Muscle of arm (tissue), 14 donors: ENCODE measurements at places on chromosomes 3 and 15. TPM values are rescaled to one million over a fixed set of nuclear protein-coding genes. Genes with fewer than 3 reads are reported as not detected.

DNA sequence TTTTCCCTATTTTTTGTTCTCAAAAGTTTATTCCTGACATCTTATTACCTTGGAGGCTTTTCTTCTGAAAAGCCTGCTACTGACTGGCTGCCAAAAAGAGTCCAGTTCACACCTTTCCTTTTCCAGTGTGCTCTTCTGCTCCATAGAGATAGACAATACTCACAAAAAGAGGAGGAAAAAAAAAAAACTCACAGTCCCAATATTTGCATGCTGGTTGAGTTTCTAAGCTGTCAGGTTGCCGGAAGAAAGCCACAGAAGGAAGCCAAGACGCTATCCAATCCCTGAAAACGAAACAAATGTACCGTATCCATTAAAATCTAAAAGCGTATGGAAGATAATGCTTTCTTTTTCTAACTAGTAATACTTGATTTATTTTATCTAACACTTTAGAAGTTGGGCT is 299.5 kb downstream of the CADM2 start:
- DNase-seq: no peak

SLC24A5 gene
- polyA plus RNA-seq: not detected

DNA sequence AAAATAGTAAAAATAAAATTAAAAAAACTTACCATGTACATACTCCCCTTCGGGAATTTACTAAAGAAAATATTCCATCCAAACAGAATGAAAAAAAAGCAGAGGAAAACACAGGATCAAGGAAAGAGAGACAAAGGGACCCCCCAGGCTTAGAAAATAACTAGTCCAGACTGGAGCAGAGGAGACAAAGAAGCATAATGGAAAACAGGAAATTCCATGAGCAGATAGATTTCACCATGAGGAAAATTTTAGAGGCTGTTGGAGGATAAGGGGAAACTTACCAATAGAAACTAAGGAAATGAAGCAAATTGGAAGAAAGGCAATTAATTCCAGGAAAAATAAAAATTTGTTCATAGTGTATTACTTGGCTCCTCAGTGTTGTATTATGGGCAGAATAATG is 36.7 kb downstream of the SLC27A2 start:
- DNase-seq: no peak

DNA sequence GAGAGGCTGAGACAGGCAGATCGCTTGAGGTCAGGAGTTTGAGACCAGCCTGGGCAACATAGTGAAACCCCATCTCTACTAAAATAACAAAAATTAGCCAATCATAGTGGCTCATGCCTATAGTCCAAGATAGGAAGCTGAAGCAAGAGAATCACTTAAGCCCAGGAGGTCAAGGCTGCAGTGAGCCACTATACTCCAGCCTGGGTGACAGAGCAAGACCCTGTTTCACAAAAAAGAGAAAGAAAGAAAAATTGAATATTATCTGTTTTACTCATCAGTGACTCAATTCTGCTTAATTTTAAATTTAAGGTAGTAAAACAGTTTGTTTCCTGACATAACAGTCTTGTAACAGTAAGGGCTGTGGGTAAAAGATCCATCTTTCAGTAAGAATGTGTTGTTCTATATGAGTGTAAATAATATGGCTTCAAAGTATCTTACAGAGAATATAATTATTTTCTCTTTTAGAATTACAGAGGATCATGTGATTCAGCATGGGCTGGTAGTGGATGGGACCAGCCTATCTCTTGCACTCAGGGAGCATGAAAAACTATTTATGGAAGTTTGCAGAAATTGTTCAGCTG is 85.8 kb downstream of the ATP11B start:
- no peak for DNase-seq

- DNase-seq: peak; percentile 32
These were observed 271.5 kb upstream of the DCBLD2 start for GRCh38 chr3:99172736-99173657.

GPR62 gene
- not detected for polyA plus RNA-seq

DNA sequence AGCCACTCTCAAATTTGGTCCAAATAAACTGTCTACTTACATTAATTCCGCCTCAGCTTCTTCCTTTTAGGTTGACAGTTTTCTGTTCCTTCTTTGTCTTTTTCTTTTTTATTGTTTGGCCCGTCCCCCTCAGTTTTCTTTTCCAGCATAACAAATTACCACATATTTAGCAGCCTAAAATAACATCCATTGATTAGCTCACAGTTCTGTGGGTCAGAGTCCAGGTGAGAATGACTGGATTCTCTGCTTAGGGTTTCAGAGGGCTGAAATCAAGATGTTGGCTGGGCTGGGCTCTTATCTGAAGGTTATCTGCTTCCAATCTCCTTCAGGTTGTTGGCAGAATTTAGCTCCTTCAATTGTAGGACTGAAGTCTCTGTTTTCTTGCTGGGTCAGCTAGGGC is 24.6 kb upstream of the LCTL start:
- no peak for DNase-seq

DNA sequence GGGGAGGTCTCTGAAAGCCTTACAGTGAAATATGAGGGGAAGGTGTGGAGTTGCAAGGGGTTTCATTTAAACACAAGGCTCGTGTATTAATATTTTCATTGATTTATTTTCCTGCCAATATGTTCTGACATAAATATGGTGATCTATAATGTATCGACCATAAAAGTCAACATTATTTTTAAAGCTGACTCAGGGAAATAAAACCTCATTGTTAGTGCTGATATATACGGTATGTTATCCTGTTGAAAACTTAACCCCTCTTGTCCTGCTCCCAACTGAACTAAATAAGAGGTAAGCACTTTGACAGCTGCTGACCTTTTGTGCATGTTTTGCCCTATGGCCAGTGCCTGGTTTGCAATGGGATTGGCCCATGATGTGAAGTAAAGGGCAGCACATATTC is 47.9 kb downstream of the MFSD1 start:
- DNase-seq: no peak

DNA sequence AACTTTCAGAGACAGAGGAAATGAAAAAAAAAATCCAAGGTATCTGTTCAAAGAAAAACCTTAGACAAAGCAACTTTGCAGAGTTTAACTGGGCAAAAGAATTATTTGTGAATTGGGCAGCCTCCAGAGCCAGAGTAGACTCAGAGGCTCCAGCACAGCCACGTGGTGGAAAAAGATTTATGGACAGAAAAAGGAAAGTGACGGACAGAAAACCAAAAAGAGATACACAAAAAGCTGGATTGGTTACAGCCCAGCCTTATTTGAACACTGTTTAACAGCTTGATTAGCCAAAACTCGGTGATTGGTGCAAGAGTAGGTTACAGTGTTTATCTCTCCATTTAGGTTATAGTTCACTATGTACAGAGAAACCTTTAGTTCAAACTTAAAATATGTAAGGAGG is 23.7 kb upstream of the GPD1L start:
- DNase-seq: peak; percentile 29

DNA sequence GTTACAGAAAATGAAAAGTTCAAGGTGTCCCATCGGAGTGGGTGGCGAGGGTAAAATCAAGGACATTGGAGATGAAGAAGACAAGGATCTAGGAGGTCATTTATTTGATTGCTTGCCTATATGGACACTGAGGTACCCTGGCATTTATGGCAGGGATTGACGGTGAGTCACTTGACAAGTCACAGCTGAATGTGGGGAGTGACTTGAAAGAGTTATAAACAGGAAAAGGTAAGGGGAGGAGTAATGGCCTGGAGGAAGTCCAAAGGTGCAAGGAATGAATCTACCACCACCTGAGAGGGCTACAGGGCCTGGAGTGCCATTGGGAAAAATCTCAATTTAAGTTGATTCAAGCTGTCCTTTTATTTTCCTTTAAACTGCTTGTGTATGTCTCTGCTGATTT is 11.8 kb upstream of the SGO1 start:
- DNase-seq: no peak

DNA sequence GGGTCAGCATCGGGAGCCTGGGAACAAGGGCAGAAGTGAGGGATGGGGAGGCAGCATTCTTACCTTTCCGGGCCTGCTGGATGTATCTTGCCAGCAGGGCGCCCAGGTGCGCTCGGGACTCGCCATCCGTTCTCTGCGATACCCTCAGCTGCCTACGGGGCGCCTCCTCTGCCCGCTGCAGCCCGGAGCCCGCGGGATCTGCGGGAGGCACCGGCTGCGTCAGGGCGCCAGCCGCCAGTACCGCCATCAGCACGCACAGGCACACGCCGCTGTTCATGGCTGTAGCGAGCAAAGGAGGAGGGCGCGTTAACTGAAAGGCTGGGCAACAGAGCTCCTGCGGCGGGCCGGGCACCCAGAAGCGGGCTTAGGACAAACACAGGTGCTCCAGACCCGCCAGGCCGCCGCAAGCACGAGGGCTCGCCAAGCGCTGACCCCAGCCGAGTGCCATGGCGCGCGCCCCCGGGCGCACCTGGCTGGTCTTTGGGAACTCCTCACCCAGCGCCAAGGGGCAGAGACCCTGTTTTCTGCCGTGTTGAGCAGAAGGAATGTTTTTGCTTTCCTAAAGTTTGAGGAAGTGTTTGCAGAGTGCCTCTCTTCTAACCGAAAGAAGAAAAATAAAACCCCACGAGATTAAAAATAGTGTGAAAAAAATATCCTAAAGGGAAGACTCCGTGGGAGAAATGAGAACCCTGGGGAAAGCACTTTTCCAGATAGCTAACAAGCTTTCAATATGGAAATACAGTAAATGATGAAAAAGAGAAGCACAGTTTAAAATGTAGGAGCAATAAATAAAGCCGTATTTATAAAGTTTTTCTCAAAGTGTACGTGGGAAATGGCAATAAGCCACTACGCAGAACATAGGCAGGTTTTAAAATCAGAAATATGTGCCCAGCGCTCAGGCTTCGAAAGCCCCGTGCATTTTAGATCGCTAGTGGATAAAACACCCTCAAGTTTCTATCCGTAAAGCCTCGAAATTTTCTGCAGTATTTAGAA is 2.3 kb downstream of the CCK start:
- no peak for DNase-seq

GRCh38 chr3:12392101-12392878 is 92.0 kb upstream of the TSEN2 start:
- peak; percentile 24 for DNase-seq

AHSG gene
- polyA plus RNA-seq: 70.1 TPM

DNA sequence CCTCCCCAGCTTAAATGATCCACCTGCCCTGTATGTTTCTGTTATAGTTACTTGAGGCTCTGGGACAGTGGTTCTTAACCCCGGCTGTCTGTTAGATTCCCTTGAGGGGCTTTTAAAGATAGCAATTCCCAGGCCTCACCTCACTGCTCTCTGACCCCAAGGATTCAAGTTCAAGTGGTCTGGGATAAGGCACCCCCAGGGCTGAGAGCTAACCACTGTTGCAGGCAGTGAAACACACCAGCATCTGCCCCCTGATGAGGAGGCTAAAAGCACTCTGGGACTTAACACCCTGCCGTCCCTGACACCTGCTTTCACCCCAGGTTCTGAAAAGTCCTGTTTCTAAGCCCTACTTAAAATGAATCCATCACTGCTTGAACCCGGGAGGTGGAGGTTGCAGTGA is 103.7 kb downstream of the LRRK1 start:
- DNase-seq: no peak

SYNPR gene
- polyA plus RNA-seq: not detected

- no peak for DNase-seq
These were observed 12.0 kb downstream of the STARD5 start for GRCh38 chr15:81311752-81312464.

- peak; percentile 80 for DNase-seq
These were observed 40.6 kb upstream of the ADCY5 start for GRCh38 chr3:123489400-123490004.

GRCh38 chr3:130992344-130992743 is 34.3 kb downstream of the ASTE1 start:
- DNase-seq: no peak

DHX36 gene
- polyA plus RNA-seq: 51.2 TPM

CKMT1A gene
- not detected for polyA plus RNA-seq

- DNase-seq: no peak
These were observed 827.7 kb downstream of the ROBO1 start for GRCh38 chr3:78940128-78940527.

LINGO1 gene
- polyA plus RNA-seq: 6.1 TPM

DNA sequence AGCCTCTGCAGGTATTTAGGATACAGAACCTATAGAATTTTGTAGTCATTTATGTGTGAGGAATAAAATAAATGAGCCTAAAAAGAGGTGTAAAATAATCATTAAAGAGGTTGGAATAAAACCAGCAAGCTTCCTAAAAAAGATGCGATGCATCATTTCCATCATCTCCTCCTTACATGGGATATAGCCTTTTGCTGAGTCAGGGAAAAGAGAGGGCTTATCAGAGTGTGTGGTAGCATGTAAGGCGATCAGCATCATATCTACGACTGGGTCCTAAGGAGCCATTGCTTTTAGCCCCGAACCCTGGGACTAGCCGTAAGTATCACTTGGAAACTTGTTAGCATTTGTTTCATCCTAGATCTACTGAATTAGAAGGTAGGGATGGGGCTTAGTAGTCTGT is 94.9 kb downstream of the DTWD1 start:
- DNase-seq: no peak

DNA sequence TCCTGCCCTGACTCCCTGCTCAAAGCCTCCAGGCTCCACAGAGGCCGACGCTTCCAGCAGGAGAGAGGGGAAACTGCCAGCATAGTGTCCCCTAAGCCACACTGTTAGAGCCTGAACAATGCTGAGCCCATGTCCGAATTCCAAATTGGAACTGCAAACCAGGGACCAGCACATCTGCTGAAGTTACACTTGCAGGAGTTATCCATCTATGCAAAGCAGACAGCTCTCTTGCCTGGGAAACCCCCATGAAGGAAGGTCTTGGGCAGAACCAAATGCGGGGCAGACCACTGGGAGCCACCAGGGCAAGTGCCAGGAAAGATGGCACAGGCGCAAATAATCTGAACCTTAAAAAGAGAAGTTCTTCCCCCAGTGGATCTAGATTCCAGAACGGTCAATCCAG is 625 bp downstream of the LRRC15 start:
- no peak for DNase-seq

- DNase-seq: no peak
These were observed 213.7 kb downstream of the FOXP1 start for GRCh38 chr3:71369701-71370391.

CISH gene
- 9.2 TPM for polyA plus RNA-seq

DNA sequence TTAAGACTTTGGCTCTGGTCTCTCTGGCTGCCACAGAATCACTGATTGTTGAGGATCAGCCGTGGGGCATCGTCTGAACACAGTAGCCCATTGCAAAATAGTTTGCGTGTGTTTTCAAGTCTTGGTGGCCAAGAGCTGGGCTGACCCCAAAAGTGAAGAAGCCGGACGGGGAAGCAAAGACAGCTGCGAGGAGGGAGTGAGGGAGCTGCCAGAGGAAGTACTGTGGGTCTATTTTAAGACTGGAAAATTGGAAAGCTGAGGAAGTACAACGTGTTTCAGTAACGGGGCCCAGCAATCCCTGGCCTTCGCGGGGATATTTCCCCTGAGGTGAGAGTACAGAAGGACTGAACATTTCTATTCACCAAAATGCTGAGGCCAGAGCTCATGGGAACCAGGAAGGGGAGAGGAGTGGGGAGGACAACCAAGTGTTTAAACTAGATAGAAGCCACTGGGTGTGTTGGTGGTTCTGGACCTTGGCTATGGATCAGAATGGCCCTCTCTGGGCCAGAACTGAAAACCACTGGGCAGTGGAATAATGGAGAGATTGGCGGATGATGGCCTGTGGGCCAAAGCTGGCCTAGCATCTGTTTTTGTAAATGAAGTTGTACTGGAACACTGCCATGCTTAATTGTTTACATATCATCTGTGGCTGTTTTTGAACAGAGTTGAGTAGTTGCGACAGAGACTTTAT is 34.1 kb upstream of the LIMD1 start:
- peak; percentile 89 for DNase-seq
